ENCODE measurements at places on chromosomes 6 and 20.

GRCh38 chr20:18901980-18902737, 88.6 kb downstream of the SCP2D1 start:
- DNase-seq: no peak

- DNase-seq: no peak
These were observed 2.1 kb downstream of the FAM210B start for GRCh38 chr20:56360908-56361205.

- no peak for DNase-seq
These were observed 88.6 kb downstream of the MCHR2 start for GRCh38 chr6:99905209-99906106.

GRCh38 chr6:69894578-69895347, 28.4 kb downstream of the COL19A1 start:
- DNase-seq: no peak

DNA sequence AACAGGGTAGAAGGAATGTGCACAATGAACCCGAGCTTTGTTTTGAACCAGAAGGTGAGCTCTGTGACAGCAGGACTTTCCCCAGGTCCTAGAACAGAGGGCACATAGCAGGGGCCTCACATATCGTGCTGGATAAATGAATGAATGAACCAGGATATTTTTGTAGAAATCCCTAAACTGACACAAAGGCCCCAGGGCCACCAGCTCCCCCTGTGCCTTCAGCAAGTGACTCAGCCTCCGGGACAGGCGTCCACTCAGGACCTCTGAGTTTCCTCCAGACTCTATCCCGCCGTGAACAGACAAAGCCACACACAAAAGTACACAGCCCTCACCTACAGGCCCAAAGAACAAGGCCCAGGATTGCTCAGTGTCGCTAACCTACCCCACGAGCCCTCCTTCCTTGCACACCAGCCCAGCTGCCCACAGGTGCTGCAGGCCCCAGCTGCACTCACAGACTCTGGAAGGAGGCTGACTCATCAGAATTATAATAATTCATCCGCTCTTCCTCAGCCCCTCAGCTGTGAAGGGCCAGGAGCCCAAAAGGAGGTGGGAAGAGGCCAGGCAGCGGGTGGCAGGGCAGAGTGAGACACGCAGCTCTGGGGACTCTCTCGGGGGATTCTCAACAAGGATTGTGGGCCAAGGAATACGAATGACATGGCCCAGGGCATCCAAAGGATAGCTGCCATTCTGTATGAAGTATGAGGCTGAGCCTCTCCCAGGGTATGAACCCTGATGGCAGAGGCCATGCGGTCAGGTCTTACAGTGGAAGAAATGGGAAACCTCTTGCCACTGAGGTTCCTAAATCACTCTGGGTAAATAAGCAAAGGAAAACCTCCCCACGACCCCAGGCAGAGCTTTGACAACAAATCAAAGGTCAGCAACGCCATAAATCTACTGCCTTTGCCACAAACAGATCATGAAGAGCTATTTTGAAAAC, 40.9 kb downstream of the SUMO4 start:
- DNase-seq: no peak

DNA sequence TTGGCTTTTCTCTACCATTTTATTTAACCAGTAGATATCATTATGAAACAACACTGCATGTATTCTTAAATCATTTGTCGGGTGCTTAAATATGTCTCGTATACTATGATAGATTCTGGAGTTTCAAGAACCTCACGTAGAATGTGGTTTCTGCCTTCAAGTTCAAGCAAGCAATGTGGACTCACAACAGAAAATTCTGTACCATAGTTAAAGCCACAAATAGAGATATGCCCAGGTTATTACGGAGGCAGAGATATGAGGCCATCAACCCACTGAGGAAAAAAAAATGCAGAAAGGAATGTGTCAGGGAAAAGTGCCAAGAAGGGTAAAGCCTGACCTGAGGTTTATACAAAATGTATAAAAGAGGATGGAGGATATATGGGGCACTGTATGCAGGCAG, 109.9 kb downstream of the GFRAL start:
- DNase-seq: no peak

DNA sequence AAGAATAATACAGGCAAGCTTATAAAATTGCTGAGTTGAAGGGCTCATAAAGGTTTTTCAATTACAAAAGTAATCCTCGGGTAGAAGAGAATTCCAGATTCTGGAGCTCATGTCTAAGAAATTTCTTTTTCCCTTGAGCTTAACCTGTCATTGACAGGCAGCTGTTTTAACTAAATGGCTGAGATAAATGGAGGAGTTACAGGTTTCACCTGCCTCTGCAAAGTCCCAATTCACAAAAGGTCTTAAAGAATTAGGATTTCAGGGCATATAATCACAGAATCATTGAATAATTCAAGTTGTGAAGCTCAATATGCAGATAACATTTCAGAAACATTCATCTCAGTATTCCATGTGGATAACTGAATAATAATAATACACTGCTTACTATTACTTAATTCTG, 660.1 kb upstream of the NRSN1 start:
- DNase-seq: no peak

DNA sequence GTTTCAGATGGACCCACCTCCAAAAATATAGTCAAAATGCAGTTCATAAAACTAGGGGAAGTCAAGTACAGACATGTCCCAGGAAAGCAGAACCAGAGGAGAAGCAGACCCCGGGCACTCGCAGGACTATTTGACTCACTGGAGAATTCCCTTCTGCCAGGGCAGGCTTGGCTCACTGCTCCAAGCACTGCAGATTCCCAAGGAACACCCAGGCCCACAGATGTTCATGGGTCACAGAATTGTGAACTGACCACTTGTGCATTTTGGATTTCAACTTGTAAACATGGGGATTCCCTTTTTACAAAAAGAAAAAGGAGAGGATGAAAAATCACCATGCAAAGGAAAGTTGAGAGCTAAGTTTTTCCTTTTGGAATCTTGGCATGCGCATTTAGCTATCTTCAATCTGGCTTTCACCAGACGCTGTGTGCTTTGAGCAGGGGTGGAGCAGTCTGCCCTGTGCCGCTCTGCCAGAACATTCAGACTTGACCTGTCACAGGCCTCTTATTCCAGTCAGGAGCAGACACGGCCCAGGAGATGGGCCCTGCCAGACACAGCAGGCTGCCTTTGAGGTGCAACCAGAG, 237.5 kb upstream of the TAB2 start:
- DNase-seq: no peak

DNA sequence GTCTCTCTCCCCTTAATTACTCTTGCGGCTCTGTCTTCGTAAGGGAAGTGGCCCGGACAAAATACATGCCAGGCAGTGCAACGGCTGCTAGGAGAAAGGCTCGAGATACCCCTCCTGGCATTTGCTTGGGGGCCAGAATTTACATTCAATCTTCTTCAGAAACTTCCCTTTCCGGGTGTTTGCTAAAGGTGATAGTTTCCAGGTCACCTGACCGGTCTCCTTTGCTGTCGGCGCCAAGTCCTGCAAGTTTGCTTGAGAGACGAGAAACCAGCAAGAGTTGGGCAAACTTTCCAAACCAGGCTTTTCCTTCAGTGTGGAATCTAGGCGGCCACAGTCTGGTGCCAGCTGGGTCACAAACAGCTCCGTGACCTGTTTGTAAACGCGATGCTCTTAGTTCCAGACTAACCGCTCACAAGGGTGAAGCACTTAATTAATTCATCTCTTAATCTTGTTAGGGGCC, 563 bp upstream of the SRSF3 start:
- DNase-seq: no peak

- DNase-seq: no peak
These were observed 354.8 kb downstream of the ZFAND3 start for GRCh38 chr6:38174315-38174714.

- DNase-seq: no peak
These were observed 31.2 kb downstream of the SIRPD start for GRCh38 chr20:1526310-1526709.

GRCh38 chr6:154337406-154338005, 19.1 kb downstream of the IPCEF1 start:
- DNase-seq: no peak

Data from effector memory CD8-positive, alpha-beta T cell (primary cell).